Activated CD8-positive, alpha-beta memory T cell treated with anti-CD3 and anti-CD28 coated beads, Interleukin-2, amount 10 ng/mL, durations not matched to agents 7 days and 5 days (primary cell): ENCODE measurements at places on chromosomes 5 and 9. TPM values are rescaled to one million over a fixed set of nuclear protein-coding genes. Genes with fewer than 3 reads are reported as not detected.
A peak's percentile ranks its signal among the peaks of the same experiment; 100 is the strongest.

DNA sequence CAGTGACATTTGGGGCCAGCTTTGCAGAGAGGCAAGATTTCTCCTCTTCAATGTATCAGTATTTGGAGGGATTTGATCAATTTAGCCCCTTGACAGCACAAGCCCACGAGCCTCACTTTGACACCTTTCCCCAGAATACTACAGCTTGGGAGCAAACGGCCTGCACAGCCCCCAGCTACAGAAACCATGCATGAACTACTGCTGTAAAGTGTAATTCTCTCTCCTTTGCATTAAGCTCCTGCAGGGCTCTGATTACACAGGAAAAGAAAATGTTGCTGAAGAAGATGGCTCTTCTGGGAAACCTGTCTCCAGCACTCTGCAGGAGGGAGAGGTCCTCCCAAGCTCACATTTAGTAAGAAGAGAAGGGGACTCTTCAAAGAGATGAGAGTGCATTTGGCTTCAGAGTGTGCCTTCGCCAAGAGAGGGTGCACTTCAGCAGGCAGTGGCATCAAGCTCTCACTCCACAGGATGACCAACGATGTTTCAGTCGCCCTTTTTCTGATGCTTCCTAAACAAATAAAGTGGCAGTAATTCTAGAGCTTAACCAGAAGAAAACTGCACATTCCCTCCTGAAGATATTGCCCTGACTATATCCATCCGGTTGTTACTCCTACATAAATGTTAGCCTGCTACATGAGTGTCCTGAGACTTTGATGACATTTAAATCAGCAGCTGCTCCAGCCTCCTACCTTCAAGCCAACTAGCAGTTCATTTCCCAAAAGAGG, 272.2 kb downstream of the AUH start:
- H3K27ac ChIP-seq, result peak overlapping the region; percentile 70
- H3K4me3 ChIP-seq, result no peak overlapping the region
- DNase-seq, result peak; percentile 56
- peaks cover 52% of the 10 kb centered on the region for H3K36me3 ChIP-seq
- H3K27me3 ChIP-seq, result no peaks in the 10 kb centered on the region

FOXD4L5 gene
- 0.23 TPM for total RNA-seq

CSF1R gene
- total RNA-seq, result not detected

EDIL3 gene
- not detected for total RNA-seq

PTPN3 gene
- total RNA-seq, result 4.1 TPM
